ENCODE measurements at places on chromosomes 3 and 15.
A peak's percentile ranks its signal among the peaks of the same experiment; 100 is the strongest.

DNA sequence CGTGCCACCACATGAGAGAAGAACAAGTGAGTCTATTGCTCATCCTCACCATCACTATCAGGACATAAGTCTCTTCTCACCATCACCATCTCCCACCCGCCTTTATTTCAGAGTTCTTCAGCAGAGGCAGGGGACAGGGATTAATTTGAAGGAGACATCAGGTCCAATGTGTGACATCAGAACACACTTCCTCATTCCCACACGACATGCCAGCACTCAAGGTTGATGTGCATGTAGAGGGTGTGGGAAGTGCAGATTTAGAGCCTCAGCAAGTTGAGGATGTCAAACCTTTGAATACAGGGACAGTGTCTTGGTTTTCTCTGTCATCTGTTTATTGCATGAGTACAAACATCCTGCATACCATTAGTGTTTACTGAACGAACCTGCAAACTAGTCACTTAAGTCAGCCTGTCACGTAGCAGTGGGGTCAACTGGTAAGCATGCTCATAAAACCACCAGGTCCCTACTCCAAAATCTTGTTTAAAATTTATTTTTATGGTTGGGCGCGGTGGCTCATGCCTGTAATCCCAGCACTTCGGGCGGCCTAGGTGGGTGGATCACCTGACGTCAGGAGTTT lies 104.4 kb downstream of the MYLK start:
- DNase-seq, result no peak

GRCh38 chr15:81043935-81044575 lies 43.3 kb downstream of the TLNRD1 start:
- no peak for DNase-seq

DNA sequence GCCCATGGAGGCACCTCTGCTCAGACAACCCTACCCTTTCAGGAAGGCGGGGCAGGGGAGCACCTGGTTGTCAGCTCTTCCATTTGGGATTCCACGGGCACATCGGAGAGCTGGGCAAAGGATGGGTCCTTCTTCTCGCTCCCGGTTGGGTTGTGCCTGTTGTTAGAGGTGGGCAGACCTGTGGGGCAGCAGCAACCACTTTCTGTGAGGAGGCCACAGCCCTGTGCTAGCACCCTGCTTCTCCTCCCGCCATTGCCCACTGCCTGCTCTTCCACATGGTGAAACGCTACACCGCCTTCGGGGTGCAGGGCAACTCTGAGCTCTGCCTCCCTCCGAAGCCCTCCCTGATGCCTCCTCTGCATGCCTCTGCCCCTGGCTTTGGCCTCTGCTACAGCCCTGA lies 7.0 kb upstream of the HHATL start:
- DNase-seq, result no peak

DNA sequence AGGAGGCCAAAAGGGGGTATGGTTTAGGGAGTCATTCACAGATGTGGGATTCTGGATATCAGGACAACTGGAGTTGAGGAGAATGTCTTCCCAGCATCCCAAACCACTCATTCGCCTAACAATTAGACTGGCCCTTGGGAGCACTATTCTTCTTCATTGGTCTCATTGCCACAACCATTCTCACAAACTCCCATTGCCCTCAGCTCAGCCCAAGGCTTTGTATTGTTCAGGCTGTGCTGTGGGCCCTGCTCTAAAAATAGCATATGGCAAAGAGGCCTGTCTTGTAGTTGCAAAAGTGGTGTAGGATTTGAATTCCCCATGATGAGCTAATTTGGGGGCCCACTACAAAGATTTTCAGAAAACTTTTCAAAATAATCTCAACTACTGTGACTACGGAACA lies 6.3 kb upstream of the ADAMTS9 start:
- no peak for DNase-seq

DNA sequence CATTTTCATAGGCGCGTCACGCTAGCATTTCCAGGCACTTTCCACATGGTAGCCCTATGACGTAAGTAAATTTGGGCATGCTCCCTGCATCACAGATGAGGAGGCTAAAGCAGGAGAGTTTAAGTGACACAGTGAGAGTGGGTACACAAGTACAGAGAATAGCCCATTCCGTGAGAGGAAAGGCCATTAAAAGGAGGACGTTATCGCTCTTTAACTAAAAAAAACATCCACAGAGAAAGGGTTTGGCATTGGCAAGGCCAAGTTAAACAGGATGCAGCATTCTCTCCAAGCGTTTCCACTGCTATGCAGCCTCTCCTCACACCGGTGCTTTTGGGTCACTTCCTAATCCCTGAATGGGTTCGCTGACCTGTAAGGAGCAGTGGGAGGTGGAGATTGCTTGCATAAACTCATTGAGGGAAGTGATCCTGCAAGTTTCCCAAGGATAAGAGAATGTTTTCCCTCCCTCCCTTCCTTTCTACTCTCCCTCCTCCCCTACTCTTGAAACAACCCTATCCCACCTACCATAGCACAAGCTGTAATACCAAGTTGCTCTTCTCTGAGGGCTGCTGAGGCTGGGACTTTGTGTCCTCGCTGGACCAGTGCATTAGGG lies 147.7 kb downstream of the VGLL4 start:
- no peak for DNase-seq

DNA sequence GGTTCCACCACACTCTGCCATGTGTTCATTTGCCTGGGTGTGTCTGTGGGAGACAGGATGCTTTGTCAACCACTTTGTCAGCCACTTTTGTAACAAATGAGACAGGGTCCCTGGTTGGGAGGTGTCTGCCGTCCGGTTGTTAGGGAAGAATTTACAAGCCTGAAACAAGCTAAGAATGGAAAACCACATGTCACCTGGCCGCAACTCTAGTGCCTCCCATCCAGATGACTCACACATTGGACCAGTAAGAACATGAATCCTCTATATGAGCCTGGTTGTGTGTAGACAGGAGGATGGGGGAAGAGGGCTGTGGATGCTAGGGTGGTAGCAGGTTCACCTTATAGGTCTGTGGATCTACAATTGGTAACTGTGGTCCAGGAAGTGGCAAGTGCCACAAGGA lies 335.3 kb downstream of the CLSTN2 start:
- DNase-seq, result no peak

DNA sequence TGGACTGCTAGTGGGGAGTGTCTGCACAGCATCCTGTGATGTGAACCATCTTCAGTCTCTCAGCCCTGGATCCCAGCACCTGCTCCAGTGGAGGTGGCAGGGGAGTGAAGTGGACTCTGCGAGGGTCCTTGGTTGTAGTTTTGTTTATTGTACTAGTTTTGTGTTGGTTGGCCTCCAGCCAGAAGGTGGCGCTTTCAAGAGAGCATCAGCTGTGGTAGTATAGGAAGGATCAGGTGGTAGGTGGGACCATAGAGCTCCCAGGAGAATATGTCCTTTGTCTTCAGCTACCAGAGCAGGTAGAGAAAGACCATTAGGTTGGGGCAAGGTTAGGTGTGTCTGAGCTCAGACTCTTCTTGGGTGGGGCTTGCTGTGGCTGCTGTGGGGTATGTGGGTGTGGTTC lies 20.9 kb downstream of the NEK11 start:
- DNase-seq, result no peak

DNA sequence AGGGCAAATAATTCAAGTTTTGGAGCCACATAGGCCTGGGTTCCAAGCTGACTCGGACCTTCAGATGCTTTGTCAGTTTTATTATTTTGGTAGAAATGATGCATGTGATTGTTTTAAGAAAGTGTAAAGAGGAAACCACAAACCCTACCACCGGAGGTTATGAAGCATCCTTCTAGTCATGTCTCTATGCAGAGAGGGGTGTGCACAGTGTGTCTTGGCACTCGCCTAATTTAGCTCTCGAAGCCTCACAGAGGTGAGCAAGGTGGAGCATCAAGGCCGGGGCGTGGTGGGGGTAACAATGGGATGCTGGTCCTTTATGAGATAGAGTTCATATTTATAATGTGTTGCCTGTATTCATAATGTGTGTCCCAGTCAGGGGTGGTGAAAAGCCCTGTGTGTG lies 63.7 kb upstream of the SMAD6 start:
- DNase-seq, result peak; percentile 50

DNA sequence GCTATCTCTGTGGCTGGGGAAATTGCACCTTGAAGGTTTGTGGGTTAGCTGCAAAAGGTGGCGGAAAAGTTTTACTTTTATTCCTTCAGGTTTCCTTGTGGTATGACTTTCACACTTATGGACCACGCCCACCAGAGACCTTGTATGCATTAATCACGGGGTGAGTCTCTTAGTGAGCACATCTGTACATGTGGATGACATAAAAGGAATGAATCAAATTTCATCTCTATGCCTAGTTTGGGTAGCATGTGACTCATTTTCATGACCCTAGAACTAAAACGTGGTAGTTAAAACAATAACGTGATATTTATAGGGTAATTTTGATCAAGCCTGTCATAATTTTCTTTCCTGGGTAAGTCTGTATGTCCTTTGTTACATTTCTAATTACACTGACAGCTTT lies 141.7 kb downstream of the PDCD6IP start:
- no peak for DNase-seq

DNA sequence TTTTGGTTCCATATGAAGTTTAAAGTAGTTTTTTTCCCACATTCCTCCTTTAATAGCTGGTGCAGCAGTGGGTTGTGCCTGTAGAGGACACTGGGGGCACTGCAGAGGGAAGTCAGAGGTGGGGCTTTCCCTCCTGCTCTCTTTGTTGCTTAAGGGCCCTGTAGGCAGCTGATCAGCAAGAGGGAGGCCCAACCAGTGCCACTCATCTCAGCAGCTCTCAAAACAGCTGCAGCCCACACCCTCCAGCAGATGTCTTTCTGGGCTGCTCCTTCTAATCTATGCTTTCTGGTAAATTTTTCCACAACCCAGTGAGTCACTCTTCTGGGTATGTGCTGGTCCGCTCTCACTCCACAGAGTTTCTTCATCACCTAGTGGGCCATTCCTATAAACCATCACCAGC lies 263.8 kb downstream of the FEZF2 start:
- DNase-seq, result no peak

- peak; percentile 70 for DNase-seq
These were observed 26.5 kb upstream of the CP start for GRCh38 chr3:149247929-149248691.

DNA sequence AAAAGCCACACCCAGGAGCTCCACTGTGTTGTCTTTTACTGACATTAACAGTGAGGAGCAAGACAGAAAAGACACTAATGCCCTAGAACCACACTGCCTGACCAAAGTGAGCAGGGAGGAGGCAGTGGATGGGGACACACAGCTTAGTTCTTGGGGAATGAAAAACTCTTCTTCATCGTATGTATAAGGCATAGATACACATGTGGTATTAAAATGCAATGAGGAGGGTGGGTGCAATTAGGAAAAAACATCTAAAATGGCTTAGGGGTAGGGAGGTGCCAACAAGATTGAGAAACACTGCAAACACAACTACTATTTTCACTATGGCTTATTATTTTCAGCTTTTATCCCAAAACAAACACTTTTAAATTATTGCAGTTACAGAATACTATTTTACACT lies 15.5 kb downstream of the KLHL25 start:
- no peak for DNase-seq

GRCh38 chr15:67468416-67468815 lies 52.5 kb upstream of the C15orf61 start:
- no peak for DNase-seq

DNA sequence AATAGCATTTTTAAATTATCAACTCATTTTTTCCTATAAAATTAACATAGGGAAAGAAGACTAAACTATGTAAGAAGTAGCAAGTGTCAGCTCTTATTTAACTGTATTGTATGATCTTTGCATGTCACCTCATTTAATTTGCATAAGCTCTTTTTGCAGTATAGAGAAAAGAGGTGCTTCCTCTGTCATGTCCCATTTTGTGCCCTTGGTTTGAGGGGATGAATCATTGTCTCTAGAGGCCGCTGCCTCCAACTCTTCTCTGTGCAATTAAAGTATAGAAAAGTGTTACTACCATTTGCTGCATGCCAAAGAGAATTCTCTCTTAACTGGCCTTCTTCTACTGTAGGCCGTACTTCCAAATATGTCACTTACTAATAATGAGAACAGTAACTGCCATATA lies 93.4 kb downstream of the LRRC28 start:
- DNase-seq, result no peak

- no peak for DNase-seq
These were observed 83.1 kb upstream of the RASGRP1 start for GRCh38 chr15:38647683-38648082.

GRCh38 chr3:100993309-100993708 lies at the start of gene ABI3BP:
TSS of gene ABI3BP (minus strand) at chr3:100993421. CDS start at chr3:100993384, 37 bp downstream.
- DNase-seq, result no peak

DNA sequence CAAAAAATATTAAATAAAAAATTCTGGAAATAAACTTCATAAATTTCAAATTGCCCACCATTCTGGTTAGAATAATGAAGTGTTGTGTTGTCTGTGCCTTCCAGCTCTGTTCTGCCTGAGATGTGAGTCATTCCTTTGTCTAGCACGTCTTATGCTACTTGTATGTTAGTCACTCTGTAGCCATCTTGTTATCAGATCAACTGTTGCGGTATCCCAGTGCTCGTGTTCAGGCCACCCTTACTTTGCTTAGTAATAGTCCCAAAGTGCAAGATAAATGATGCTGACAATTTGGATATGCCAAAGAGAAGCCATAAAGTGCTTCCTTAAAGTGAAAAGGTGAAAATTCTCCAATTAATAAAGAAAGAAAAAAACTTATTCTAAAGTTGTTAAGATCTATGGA lies 527.5 kb downstream of the NAALADL2 start:
- DNase-seq, result no peak

DNA sequence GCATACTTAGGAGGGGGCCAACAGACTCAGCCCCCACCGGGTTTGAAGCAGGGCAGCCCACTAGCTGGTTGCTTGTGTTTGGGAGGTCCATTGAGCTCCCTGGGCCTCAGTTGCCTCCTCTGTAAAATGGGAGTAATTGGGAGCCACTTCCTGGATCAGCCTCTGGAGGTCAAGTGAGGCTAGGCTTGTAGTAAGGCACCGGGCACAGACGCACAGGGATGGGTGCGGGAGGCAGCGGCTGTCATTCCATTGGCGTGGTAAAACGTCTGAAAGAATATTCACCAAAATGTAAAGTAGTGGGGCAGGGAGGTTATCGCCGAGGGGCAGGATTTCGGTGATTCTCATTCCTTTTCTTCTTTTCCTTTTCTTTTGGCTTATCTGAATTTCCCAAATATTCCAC lies 64.6 kb downstream of the TLE3 start:
- no peak for DNase-seq

DNA sequence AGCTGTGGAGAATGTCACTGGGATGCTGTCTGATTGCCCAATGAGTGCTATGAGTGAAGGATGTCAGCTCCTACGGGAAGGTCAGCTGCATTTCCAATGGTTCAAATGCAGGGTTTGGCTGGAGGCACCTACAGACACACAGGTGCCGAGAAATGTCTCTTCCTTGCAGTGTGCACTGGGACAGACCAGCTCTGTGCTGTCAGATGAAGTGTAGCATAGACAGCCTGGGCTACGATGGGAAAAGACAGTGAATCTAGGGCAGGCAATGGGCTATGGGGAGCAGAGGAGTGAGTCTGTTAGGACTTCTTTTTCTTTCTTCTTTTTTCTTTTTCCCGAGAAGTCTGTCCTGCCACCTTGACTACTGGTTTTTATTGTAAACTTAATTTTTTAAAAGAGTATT lies 223.1 kb upstream of the EOMES start:
- no peak for DNase-seq

GRCh38 chr3:64353226-64353625 lies 128.0 kb upstream of the PRICKLE2 start:
- DNase-seq, result no peak

- DNase-seq, result no peak
These were observed 42.6 kb upstream of the ATP2C1 start for GRCh38 chr3:130851277-130851676.

GRCh38 chr15:60299452-60300047 lies 98.2 kb downstream of the ANXA2 start:
- DNase-seq, result no peak
